Cerebellar nuclear complex (tissue), 1 donor: ENCODE measurements at places on chromosomes 4 and X.

- DNase-seq = no peak
These were observed 611.9 kb upstream of the TECRL start for GRCh38 chr4:65021149-65021548.

DNA sequence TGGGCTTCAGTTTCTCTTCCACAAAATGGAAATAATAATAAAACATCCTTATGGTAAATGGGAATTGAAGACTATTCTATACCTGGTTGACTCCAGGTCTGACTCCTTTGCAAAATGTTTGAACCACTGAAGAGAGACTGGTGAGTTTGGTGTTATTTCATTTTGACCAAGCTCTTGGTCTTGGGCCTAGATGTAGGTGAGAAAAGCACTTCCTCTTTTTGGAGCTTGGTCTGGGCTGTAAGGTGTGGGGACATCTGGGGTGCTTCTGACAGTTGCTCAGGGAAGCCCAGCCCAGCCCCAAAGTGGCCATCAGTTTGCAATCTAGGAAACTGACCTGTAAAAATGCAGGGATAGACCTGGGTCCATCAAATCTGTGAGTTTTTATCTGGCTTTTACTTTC, 26.8 kb upstream of the SOD3 start:
- DNase-seq = no peak

GRCh38 chr4:186586205-186586604, 30.8 kb upstream of the MTNR1A start:
- no peak for DNase-seq

DNA sequence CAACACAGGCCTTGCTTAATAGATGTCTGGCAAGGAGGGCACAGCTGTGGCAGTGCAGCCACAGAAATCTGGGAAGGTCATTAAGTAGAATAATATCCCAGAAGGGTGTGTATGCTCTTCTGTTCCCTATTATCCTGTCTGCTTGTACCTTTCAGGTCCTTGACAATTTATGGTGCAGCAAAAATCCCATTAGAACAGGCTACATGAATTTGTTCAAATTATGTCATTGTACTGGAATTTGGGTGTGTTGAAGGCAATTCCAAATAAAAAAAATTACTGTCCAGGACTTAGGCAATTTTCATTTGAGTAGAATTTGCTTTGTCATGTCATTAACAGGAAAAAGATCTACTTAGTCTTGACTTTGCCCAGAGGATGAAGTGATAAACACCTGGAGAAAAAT, 192.1 kb downstream of the IDS start:
- DNase-seq = no peak

- DNase-seq = no peak
These were observed 92.2 kb upstream of the ANXA3 start for GRCh38 chr4:78459327-78459726.

GRCh38 chr4:109209647-109210046, 92.8 kb downstream of the COL25A1 start:
- no peak for DNase-seq

- DNase-seq = no peak
These were observed 56.8 kb downstream of the RXFP1 start for GRCh38 chr4:158578476-158578875.

- DNase-seq = no peak
These were observed 262.7 kb downstream of the ANKRD50 start for GRCh38 chr4:124449881-124450280.

DNA sequence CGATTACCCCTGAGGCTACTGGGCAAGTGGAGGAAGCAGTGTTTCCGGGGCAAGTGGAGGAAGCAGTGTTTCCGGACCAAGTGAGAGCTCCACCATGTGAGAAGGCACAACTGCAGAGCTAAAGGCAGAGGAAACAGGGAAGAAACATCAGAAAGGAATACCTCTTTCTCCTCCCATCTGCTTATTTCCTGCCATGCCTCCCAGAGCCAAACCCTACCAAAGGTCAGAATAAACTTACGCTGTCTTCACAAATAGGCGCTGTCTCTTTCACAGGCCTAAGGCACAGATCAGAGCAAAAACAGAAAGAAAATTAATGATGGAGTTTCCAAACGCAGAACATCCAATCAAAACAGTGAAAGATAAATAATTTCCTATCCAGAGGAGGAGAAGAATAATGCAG, 153.0 kb downstream of the ATOH1 start:
- DNase-seq = no peak

DNA sequence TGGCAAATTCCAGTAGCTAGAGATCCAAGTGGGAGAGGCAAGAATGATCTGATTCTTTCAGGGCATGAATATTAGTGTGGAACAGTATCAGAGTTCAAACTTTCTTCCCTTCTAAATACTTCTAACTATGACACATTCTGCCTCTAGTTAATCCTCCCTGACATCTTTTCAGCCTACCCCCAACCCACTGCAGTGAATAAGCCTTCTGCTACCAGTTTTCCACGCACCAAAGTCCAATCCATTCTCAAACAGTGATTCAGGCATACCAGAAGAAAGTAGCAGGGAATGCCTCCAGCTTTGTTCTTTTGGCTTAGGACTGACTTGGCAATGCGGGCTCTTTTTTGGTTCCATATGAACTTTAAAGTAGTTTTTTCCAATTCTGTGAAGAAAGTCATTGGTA, 155.4 kb upstream of the FTHL17 start:
- no peak for DNase-seq

DNA sequence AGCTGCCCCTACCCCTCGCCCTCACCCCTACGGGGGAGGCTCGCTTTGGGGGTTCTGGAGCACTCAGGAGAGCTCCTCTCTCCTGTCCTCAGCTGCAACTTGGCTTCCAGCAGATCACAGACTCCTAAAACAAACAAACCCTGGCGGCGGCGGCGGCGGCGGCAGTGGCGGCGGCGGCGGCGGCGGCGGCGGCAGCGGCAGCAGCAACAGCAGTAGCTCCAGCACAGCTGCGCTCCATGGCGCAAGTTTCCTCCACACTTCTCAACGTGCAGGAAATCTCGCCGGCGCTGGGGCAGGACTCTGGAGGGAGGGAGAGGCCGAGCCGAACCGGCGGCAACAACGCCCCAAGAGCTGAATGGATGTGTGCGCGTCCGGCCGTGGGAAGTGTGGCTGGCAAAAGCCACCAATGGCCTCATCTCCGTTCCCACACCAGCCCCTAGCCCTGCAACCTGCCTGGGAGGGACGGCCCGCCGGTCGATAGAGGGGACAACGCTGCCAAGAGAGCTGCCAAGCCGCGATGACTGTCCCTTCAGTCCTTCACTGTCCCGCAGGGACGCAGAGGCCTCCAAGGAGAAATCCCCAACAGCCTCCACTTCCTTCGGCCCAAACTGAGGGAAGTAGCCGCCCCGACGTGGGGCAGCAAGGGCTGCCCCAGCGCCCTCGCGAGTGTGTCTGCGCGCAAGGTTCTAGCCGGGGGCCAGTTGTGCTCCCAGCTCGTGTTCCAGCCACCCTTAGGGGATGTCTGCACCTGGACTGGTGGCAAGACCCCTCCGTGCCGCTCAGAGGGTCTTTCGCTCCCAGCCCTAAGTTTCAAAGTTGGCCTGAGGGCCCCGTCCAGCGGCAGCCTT, 775 bp downstream of the SHROOM4 start:
- no peak for DNase-seq

DNA sequence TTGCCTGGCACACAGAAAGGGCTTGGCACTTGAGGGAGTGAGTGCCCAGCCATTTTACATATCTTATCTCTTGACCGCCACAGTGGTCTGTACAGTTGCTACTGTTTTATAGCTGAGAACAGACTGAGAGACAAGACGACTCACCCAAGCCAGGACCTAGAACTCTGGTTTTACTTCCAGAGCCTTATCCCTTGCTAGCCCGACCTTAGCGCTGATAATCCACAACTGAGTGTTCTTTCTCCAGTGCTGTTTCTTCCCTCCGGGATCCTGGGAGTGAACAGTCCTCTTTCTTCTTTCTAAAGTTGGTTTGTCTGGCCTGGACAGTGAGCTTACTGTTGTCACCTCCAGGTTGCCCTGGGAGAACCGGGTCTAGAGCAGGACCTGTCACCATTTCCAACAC, 52.5 kb upstream of the TADA2B start:
- DNase-seq = no peak

GRCh38 chr4:81410680-81411079, 61.0 kb downstream of the RASGEF1B start:
- no peak for DNase-seq

DNA sequence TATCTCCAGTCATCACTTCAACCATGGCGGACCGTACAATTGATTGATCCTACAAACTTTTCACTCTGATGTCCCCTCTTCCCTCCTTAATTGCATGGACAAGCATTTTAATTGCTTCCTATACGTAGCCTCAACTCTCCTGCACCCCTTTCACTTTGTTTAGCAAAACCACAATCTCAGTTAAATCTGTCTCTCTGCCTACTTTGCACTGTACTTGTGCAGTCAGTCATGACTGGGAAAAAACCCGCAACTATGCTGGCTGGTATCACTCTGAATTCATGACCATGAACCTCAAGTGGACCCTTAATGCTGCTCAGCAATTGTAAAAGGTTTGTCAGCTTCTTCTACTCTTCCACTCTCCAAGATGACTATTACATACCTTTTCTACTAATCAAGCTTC, 51.7 kb upstream of the AFF2 start:
- DNase-seq = no peak

DNA sequence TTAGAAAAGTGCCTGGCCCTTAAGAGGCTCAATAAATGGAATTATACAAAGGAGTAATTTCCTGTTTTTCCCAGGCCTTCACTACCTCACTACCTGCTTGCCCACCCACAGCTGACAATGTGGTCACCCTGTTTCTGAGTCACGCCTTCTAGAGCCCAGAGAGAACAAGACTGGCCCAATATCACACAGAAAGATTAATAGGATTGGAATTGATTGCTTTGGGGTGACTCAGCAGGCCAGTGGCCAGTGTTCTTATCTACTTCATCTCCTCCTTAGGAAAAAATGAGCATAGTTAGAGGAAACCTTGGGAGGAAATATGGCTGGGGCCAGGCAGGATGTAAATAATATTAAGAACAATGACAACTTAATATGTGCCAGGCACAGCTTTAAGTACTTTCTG, 4.5 kb upstream of the FGF16 start:
- DNase-seq = no peak

GRCh38 chr4:83209419-83209818, 75.2 kb downstream of the COQ2 start:
- DNase-seq = no peak

GRCh38 chrX:30308263-30309138, 689 bp downstream of the NR0B1 start:
- no peak for DNase-seq

GRCh38 chr4:137950286-137950685, 291.9 kb downstream of the SLC7A11 start:
- no peak for DNase-seq

DNA sequence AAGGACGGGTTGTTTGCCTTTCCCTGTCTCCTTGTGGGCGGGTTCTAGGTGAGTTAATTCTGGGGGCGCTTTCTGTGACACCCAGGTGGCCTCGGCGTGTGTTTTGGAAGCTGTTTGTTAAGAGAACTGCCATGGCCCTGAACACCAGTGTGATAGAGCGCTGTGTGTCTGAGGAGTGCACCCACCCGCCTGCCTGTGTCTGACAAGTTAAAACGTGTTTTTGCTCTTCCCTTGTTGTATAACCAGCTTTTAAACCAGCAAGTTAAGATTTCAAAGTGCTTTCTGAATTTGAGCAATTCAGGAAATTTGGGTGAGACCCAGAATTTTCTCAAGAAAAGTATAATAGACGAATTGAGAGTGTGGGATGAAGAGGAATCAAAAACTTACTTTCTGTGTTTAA, 55.2 kb upstream of the HGFAC start:
- DNase-seq = no peak

DNA sequence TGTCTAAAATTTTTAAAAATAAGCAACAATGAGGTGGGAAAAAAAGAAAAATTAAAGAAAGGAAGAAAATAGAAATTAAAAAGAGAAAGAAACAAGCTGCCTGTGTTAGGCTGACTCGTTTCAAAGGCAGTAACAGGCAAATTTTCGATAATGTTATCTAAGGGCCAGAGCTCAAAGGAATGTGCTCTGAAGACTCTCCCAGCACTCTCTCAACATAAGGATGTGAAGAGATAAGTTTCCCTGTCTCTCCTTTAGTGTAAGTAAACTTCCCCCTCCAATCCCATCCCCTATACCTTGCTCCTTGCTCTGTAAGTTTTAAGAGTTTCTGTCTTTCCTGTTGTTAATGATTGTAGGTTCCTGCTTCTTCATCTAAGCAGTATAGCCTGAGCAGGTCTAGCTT, 172.8 kb downstream of the TEX13C start:
- DNase-seq = no peak

DNA sequence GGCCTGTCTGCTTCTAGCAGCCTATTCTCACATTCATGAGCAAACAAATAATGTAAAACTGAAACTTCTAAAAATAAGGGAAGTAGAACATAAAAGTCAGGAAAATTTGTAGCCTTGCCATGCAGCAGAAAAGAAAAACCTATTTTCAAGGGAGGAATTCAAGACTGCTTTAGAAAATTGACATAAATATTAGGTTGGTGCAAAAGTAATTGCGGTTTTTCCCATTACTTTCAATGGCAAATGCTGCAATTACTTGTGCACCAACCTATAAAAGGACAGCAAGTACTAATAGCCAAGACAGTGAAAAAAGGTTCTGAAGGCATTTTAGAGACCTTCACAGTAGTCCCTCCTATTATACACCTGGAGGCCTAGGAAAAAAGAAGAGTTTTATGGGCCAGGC, 457.8 kb downstream of the KLHL4 start:
- DNase-seq = no peak

- no peak for DNase-seq
These were observed 1.4 kb upstream of the ZFX start for GRCh38 chrX:24148121-24148520.

- DNase-seq = no peak
These were observed 116.4 kb downstream of the PWWP3B start for GRCh38 chrX:106284431-106285025.

DNA sequence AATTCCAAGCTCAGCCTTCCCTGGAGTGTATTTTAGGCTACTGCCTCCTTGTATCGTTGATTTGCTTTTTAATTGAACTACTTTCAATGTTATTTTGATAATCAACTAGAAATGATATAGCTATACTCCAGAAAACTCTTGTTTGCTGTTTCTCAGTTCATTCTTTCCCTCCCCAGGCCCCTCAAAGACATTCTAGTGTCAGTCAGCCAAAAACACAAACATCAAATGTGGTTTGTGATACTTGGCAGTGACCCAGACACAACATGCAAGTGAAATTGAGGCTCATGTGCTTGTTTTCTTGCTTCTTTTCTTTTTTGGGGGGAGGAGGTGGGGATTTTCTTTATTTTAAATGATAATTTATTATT, 7.6 kb downstream of the FAT4 start:
- DNase-seq = no peak
